ENCODE measurements at places on chromosomes 4 and X.

DNA sequence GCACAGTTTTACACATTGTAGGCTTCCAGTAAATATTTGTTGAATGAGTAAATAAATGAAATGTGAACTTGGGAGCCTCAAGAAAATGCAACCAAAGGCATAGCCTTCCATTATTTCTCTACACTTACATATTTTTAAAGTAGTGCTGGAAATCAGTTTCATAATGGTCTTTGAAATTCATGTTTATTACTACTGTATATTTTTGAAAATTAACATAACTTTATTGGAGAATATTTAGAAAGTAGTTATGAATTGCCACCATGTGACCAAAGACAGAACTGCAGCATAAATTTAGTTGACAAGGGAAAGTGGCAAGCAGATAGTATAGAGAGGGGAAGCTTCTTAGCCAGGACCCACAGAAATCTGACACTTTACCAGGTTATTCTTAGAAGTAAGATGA lies 6.4 kb downstream of the TCEAL8 start:
- no peak for DNase-seq

DNA sequence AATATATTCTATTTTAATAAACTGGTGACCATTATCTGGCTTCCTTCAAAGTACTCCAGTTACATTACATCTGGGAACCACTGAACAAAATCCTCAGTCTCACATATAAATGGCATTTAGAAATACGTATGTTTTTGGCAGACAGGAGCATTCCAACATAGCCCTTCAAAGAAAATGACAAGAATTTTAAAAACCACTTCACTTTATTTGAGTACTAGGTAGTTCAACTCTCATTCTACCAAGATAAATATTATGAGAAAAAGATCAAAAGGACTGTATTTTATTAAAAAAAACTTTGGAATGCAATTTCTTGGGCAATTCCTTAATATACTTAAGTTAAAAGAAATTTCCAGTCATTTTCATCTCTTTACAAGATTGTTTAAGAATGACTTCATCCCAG lies 17.6 kb downstream of the TNIP3 start:
- no peak for DNase-seq

DNA sequence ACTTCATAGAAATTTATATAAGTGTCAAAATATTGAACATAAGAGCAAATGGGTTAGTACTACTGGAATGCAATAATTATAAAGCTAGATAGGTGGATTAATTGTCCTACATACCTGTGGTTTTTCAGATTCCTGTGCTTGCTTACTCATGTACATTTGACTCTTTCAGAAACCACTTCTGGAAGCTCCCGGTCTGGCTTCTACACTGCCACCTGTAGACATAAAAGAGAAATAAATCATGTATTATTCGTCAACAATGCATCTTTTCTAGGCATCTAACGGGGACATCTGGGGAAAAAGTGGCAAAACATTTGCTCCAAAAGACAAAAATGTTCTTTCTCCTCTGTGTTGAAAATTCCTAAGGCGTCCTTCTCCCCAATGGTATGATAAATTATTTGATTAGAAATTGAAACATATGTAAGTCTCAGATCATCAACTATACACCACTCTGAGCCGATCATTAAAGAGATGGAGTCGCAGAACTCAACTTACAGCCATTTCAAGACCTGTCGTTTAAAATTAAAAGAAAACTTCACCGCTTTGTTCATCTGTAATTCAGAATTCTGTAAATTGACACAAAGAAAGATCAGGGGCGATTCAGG lies 648.7 kb upstream of the DIPK2B start:
- no peak for DNase-seq

DNA sequence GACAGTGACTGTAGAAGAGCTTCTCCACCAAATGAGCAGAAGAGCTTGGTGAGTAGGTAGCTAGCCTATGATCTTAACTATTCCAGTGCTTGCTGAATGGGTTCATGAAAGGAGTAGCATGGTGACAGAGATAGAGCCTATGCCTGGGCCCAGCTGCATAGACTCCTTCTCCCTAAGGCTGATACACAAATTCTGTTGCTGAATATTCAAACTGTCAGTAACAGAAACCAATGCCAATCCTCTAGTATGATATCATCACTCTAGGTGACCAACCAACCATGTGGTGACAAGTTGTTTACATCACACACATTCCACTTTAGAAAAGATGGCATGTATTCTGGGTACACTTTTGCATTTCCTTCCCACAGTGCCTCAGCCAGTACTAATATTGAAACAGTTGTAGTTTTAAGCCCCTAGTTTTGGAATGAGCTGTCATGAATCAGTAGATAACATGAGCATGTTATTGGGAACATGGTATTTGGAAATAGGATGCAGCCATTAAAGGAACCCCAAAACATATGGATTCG lies 103.4 kb upstream of the GRXCR1 start:
- DNase-seq: no peak
